Fibroblast of the aortic adventitia (primary cell): ENCODE measurements at places on chromosomes 3 and 15. TPM values are rescaled to one million over a fixed set of nuclear protein-coding genes. Genes with fewer than 3 reads are reported as not detected.

The HCLS1 gene
- total RNA-seq: 2.7 and 7.5 TPM in 2 replicates

The MTFMT gene
- total RNA-seq: 14.1 and 19.2 TPM in 2 replicates

The GP9 gene
- total RNA-seq: not detected in 2 replicates

The ANKUB1 gene
- not detected in 2 replicates for total RNA-seq

The IQCF6 gene
- total RNA-seq: not detected in 2 replicates

The CELF6 gene
- 0.18 and 1.6 TPM in 2 replicates for total RNA-seq

The IMP3 gene
- 81.7 and 82.1 TPM in 2 replicates for total RNA-seq

The FOXL2NB gene
- total RNA-seq: not detected in 2 replicates

The PSTPIP1 gene
- total RNA-seq: 0.18 TPM in 1 of 2 replicates, not detected in the other

The SMCO1 gene
- total RNA-seq: not detected in 2 replicates

The GJD2 gene
- not detected in 2 replicates for total RNA-seq

The CISH gene
- 0.98 and 1.4 TPM in 2 replicates for total RNA-seq

The DUOXA2 gene
- total RNA-seq: not detected in 2 replicates

The SKOR1 gene
- total RNA-seq: 0.08 and 0.09 TPM in 2 replicates

The C2CD4A gene
- not detected in 2 replicates for total RNA-seq

The CCR5 gene
- total RNA-seq: not detected in 2 replicates

The NDN gene
- 28.4 and 89.0 TPM in 2 replicates for total RNA-seq

The RFX7 gene
- total RNA-seq: 4.1 and 9.5 TPM in 2 replicates

The CPNE4 gene
- total RNA-seq: not detected in 2 replicates

The PRTG gene
- 0.45 and 2.3 TPM in 2 replicates for total RNA-seq

The GOLGA6L10 gene
- 0.45 and 0.49 TPM in 2 replicates for total RNA-seq

The PLSCR5 gene
- not detected in 2 replicates for total RNA-seq
